ENCODE measurements at places on chromosomes 5 and 9.

- no peaks in the 10 kb centered on the region for H3K4me1 ChIP-seq
- no peaks in the 10 kb centered on the region for H3K36me3 ChIP-seq
- no peak overlapping the region for H3K4me3 ChIP-seq
These were observed 47.7 kb upstream of the STK32A start for GRCh38 chr5:147187099-147187540.

GRCh38 chr9:83521411-83521810, 16.8 kb downstream of the FRMD3 start:
- H3K4me1 ChIP-seq = no peaks in the 10 kb centered on the region
- no peak overlapping the region for H3K27ac ChIP-seq
- H3K4me3 ChIP-seq = no peak overlapping the region
- no peaks in the 10 kb centered on the region for H3K36me3 ChIP-seq

GRCh38 chr5:108543486-108543885, 161.6 kb upstream of the FBXL17 start:
- H3K36me3 ChIP-seq = no peaks in the 10 kb centered on the region
- DNase-seq = no peak
- H3K27ac ChIP-seq = peak overlapping the region; percentile 13
- H3K27me3 ChIP-seq = no peaks in the 10 kb centered on the region

GRCh38 chr9:87734106-87734505, 8.2 kb downstream of the CTSL start:
- no peaks in the 10 kb centered on the region for H3K4me1 ChIP-seq
- DNase-seq = no peak
- H3K4me3 ChIP-seq = no peak overlapping the region
- H3K27ac ChIP-seq = no peak overlapping the region
- no peaks in the 10 kb centered on the region for H3K36me3 ChIP-seq

DNA sequence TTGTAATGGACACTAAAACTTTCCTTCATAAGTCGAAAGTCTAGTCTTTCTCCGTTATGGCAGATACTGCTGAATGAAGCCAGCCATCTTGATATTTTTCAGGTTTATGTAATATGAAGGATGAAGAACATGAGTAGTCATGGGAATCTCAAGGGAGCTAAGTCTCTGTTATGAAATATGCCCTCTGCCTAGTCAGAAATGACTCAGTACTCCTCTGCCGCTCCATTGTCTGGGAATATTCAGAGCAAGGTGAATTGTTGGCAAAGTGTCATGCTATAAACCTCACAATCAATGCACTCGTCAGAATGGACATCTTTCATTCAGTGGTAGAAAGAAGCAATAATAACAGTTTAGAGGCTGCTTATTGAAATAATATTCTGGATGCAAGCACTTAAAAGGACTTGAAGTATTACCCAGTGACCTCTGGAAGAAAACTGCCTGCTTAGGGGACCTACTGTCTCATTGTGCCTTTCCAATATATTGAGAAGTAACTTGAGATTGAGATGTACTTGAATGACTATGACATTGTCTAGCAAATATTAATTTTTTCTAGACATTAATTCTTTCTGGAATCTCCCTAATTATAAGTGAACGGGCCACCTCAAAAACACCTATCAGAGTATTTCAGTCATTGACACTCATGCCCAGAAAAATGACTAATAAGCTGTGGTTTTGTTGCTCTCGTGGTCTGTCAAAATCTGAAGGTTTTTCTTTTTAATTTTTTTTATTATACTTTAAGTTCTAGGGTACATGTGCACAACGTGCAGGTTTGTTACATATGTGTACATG, 1011.5 kb upstream of the ACO1 start:
- no peak overlapping the region for H3K4me3 ChIP-seq
- H3K36me3 ChIP-seq = no peaks in the 10 kb centered on the region
- no peaks in the 10 kb centered on the region for H3K27me3 ChIP-seq

- no peaks in the 10 kb centered on the region for H3K36me3 ChIP-seq
- DNase-seq = no peak
- H3K27ac ChIP-seq = no peak overlapping the region
- H3K4me1 ChIP-seq = peaks cover 18% of the 10 kb centered on the region
These were observed 8.8 kb downstream of the GARNL3 start for GRCh38 chr9:127273326-127273725.

DNA sequence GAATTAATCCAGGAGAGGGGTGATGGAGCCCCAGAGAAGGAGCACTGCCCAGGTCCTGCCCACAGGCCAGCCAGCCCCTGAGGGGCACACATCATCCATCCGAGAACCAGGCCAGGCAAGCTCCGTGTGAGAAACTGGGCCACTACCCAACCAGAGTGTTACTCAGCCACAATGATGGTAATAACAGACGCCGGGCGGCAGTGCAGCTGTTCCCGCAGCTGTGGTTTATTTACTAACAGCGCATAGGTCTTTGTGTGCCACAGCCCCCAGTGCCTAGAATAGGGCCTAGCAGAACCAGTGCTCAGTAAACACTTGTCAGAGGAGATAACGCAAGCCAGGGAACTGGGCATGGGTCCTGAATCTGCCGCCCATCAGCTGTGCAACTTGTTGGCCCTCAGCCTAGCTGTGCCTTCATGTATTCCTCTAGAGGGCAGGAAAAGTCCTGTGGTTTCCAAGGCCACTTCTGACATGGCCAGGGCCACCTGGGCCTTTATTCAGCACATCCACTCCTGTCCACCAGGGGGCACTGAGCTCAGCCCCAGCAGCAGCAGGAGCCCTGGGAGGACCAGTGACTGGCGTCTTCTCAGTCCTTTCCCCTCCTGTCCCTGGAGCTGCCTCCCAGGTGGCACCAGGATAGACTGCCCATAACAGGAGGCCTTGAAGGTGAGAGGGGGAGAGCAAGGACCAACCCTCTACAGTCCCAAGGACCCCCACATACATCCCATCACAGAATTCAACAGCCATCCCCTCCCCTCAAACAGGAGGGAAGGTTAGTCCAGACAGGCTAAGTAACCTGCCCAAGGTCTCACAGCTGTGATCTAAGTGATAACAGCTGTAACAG, 2.1 kb downstream of the MXD3 start:
- no peaks in the 10 kb centered on the region for H3K27me3 ChIP-seq
- DNase-seq = peak; percentile 81
- no peaks in the 10 kb centered on the region for H3K36me3 ChIP-seq
- peak overlapping the region; percentile 99 for H3K4me3 ChIP-seq
- peaks cover 24% of the 10 kb centered on the region for H3K4me1 ChIP-seq
- H3K27ac ChIP-seq = peak overlapping the region; percentile 18

- peaks cover 16% of the 10 kb centered on the region for H3K4me1 ChIP-seq
- no peaks in the 10 kb centered on the region for H3K27me3 ChIP-seq
- no peaks in the 10 kb centered on the region for H3K36me3 ChIP-seq
- peak; percentile 89 for DNase-seq
- no peak overlapping the region for H3K4me3 ChIP-seq
These were observed 3.0 kb upstream of the FAM13B start for GRCh38 chr5:138035605-138036537.

DNA sequence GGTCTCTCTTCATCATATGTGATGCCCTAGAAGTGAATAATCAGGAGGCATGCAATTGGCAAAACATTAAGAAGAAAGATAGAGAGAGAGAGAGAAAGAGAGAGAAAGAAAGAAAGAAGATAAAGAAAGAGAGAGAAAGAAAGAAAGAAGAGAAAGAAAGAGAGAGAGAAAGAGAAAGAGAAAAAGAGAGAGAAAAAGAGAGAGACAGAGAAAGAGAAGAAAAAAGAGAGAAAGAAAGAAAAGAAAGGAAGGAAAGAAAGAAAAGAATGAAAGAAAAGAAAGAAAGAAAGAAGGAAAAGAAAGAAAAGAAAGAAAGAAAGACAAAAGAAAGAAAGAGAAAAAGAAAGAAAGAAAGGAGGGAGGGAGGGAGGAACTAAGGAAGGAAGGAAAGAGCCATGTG, 318.9 kb downstream of the ICE1 start:
- H3K27ac ChIP-seq = no peak overlapping the region
- no peaks in the 10 kb centered on the region for H3K27me3 ChIP-seq
- H3K36me3 ChIP-seq = no peaks in the 10 kb centered on the region
- no peaks in the 10 kb centered on the region for H3K4me1 ChIP-seq

DNA sequence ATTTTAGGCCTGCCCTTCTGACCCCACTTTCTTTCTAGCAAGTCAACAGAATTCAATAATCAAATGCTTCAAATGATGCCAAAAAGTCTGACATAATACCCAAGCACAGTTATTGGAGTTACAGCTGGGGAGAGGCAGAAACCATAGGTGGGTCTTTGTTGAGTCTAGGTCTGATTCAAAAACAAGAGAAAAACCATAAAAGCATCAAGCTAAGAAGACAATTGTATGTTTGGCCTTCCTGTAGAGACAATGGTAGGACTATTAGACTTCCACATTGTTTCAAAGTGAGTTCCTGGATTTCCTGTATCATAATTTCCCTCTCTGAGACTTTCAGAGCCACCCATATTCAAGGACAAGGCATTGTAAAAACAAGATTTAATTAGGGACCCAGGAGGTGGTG, 16.8 kb upstream of the CCDC192 start:
- H3K4me3 ChIP-seq = no peak overlapping the region
- no peaks in the 10 kb centered on the region for H3K4me1 ChIP-seq
- H3K27me3 ChIP-seq = no peaks in the 10 kb centered on the region

- no peak for DNase-seq
- H3K27me3 ChIP-seq = peaks cover 21% of the 10 kb centered on the region
- H3K27ac ChIP-seq = no peak overlapping the region
- H3K4me3 ChIP-seq = no peak overlapping the region
- peaks cover 5% of the 10 kb centered on the region for H3K4me1 ChIP-seq
These were observed 1.2 kb downstream of the PDLIM7 start for GRCh38 chr5:177496070-177496726.

DNA sequence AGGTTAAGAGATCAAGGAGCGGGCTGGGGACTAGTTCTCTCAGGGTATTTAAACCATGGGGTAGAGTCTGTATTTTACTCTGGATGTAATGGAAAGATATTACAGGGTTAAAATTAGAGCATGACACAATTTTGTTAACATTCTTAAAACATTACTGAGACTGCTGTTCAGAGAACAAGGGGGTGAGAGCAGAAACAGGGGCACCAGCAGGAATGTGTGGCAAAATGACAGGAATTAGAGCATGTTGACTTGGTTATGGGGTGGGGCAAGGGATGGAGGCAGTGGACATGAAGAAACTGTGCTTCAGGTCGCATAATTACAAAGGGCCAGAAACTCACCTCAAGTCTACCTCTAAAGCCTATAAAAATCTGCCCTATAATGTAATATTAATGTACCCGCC, 75.0 kb downstream of the TMEM232 start:
- no peak overlapping the region for H3K4me3 ChIP-seq
- H3K4me1 ChIP-seq = no peaks in the 10 kb centered on the region
- H3K27me3 ChIP-seq = no peaks in the 10 kb centered on the region
- DNase-seq = no peak
- H3K36me3 ChIP-seq = no peaks in the 10 kb centered on the region
- H3K27ac ChIP-seq = no peak overlapping the region

GRCh38 chr9:81391457-81391825, 297.9 kb downstream of the TLE1 start:
- H3K4me3 ChIP-seq = no peak overlapping the region
- H3K27ac ChIP-seq = no peak overlapping the region
- no peaks in the 10 kb centered on the region for H3K4me1 ChIP-seq
- H3K27me3 ChIP-seq = no peaks in the 10 kb centered on the region
- DNase-seq = no peak

- H3K36me3 ChIP-seq = no peaks in the 10 kb centered on the region
- no peaks in the 10 kb centered on the region for H3K27me3 ChIP-seq
- no peak for DNase-seq
- no peak overlapping the region for H3K27ac ChIP-seq
- H3K4me1 ChIP-seq = peaks cover 17% of the 10 kb centered on the region
These were observed 118.8 kb downstream of the GALNT10 start for GRCh38 chr5:154309371-154309745.

GRCh38 chr9:113998525-113999255, 79.4 kb downstream of the AMBP start:
- no peaks in the 10 kb centered on the region for H3K36me3 ChIP-seq
- no peak overlapping the region for H3K27ac ChIP-seq
- no peaks in the 10 kb centered on the region for H3K4me1 ChIP-seq
- H3K4me3 ChIP-seq = no peak overlapping the region

DNA sequence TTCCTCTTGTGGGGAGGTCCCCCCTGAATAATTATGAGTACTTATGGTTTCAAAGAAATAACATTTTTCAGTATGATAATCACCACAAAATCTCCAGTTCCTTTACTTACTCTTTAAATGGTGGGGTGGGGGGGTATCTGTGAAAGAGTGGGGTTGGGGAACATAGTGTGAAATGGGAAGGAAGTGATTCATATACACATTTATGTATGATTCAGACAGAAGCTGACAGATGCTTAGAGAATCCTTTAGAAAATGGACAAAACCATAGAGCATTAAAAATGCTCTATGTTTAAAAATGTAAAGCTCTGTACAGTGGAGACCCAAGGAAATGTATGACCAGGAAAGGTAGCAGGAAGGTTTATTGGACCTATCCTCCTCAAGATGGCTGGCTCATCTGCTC, 267.5 kb upstream of the GRIA1 start:
- H3K4me3 ChIP-seq = no peak overlapping the region
- no peak for DNase-seq
- H3K27ac ChIP-seq = no peak overlapping the region
- no peaks in the 10 kb centered on the region for H3K27me3 ChIP-seq

- no peak overlapping the region for H3K4me3 ChIP-seq
- no peaks in the 10 kb centered on the region for H3K27me3 ChIP-seq
- H3K4me1 ChIP-seq = no peaks in the 10 kb centered on the region
- no peak overlapping the region for H3K27ac ChIP-seq
- no peak for DNase-seq
- no peaks in the 10 kb centered on the region for H3K36me3 ChIP-seq
These were observed 483.1 kb downstream of the MAT2B start for GRCh38 chr5:163988566-163988965.

- H3K36me3 ChIP-seq = no peaks in the 10 kb centered on the region
- H3K4me1 ChIP-seq = peaks cover 8% of the 10 kb centered on the region
- peak overlapping the region; percentile 39 for H3K27ac ChIP-seq
- peak; percentile 27 for DNase-seq
- peak overlapping the region; percentile 93 for H3K4me3 ChIP-seq
These were observed 667 bp downstream of the FBXO10 start for GRCh38 chr9:37575511-37575914.

DNA sequence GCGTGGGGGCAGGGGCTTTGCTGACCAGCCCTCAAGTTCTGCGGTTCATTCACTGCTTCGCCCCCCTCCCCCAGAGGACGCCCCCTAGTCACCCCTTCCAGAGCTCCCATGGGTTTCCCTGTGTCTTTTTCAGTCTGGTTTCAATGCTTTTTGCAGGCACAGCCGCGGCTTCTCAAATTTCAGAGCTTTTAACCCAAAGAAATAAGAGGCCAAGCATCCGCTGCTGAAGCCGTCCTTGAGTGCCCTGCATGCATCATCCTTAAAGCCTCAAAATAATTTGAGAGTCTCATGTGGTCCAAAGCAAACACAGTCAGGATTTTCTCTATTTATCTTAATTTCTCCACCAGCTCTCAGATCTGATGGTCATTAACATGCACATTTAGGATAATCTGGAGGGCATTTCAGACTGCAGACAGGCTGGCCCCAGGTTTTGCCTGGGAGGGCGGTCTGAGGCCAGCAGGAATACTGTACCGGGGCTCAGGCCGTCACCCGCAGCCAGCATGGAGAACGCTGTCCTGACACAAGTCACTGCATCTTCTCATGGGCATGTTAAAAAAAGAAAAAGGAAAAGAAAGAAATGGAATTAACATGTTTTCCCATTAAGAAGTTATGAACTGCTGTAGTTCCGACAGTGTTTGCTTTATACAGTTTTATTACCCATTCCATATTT, 420.8 kb upstream of the IRX4 start:
- H3K27me3 ChIP-seq = no peaks in the 10 kb centered on the region
- DNase-seq = no peak
- H3K27ac ChIP-seq = no peak overlapping the region
- H3K36me3 ChIP-seq = no peaks in the 10 kb centered on the region
- H3K4me1 ChIP-seq = no peaks in the 10 kb centered on the region

All from MM.1S (cell line).